Activated CD8-positive, alpha-beta memory T cell treated with anti-CD3 and anti-CD28 coated beads, Interleukin-2, amount 10 ng/mL, durations not matched to agents 7 days and 5 days (primary cell): ENCODE measurements at places on chromosomes 16 and 17. TPM values are rescaled to one million over a fixed set of nuclear protein-coding genes. Genes with fewer than 3 reads are reported as not detected.

DNA sequence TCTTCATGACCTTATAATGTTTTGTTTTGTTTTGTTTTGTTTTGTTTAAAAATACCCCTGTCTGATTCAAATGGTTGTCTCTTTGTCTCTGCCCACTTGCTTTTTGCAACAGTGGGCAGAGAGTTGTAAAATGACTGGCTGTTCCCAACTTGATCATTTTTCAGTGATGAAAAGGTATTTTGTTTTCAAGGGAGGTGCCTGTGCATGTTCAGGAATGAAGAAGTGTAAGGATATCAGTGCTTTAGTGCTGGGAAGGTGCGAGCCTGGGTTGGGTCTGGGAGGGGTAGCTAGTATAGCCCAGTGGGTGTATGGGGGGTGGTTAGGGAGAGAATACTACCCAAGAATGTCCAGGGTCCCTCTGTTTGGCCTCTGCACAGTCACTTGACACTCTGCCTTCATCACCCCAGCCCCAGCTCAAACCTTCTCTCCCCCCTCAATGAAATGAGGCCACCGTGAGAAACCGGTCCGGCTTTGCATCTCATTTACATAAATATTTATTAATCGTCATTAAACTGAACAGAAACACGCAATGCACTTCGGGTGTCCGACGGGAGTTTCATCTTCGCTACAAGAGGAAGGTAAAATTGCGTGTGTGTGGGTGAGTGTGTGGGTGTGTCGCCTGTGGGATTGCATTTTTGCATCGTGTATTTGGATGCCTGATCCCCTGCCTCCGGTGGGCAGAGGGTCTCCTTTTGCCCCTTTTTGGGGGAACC is 4.3 kb downstream of the NEUROD2 start:
- no peak overlapping the region for H3K27ac ChIP-seq
- peaks cover 85% of the 10 kb centered on the region for H3K27me3 ChIP-seq
- H3K4me1 ChIP-seq, result peaks cover 16% of the 10 kb centered on the region
- H3K4me3 ChIP-seq, result no peak overlapping the region
- DNase-seq, result no peak

GRCh38 chr16:7571366-7571765 is 238.7 kb downstream of the RBFOX1 start:
- no peaks in the 10 kb centered on the region for H3K4me1 ChIP-seq
- H3K27ac ChIP-seq, result no peak overlapping the region
- no peaks in the 10 kb centered on the region for H3K27me3 ChIP-seq
- H3K4me3 ChIP-seq, result no peak overlapping the region
- no peaks in the 10 kb centered on the region for H3K36me3 ChIP-seq
- DNase-seq, result no peak

Gene TMEM88
- 1.2 TPM for total RNA-seq

DNA sequence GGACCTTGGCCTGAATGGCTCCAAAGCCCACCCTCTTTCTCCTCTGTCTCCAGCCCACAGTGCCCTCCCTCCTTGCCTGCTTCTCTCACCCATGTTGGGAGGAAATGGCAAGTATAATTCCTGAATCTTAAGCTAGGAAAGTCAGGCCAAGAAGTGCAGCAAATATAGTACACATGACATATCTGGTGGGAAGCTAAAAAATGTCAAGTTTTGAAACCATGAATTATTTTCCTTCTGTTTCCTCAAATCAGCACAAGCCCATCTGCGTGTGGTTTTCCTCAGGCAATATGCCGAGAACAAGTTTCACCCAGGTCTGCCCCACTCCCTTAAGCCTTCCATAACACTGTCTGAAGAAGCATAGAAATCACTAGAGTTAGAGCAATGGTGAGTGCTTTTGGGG is 502.8 kb upstream of the CDH11 start:
- H3K36me3 ChIP-seq, result no peaks in the 10 kb centered on the region
- no peaks in the 10 kb centered on the region for H3K4me1 ChIP-seq
- DNase-seq, result no peak
- H3K27ac ChIP-seq, result no peak overlapping the region
